DMS79 treated with DMSO at 0.1 percent for 48 hours (cell line): ENCODE measurements at places on chromosomes 5 and 9.

DNA sequence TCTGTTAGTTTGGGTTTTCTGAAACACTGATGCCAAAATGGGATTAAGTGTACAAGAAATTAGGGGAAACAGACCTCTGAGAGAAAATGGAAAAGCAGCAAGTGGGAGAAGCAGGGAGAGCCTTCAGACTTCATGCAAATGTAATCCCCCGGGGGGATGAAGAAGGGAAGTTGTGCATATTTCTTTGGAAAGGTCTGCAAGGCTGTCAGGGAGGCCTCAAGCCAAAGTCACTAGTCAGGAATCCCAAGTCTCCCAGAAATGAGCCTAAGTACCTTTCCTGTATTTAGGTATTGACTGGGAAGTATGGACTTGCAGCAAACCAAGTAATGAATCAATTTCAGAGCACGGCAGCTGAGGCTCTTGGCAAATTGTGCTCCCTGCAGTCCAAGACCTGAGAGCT is 2.2 kb downstream of the FTMT start:
- DNase-seq, result no peak

DNA sequence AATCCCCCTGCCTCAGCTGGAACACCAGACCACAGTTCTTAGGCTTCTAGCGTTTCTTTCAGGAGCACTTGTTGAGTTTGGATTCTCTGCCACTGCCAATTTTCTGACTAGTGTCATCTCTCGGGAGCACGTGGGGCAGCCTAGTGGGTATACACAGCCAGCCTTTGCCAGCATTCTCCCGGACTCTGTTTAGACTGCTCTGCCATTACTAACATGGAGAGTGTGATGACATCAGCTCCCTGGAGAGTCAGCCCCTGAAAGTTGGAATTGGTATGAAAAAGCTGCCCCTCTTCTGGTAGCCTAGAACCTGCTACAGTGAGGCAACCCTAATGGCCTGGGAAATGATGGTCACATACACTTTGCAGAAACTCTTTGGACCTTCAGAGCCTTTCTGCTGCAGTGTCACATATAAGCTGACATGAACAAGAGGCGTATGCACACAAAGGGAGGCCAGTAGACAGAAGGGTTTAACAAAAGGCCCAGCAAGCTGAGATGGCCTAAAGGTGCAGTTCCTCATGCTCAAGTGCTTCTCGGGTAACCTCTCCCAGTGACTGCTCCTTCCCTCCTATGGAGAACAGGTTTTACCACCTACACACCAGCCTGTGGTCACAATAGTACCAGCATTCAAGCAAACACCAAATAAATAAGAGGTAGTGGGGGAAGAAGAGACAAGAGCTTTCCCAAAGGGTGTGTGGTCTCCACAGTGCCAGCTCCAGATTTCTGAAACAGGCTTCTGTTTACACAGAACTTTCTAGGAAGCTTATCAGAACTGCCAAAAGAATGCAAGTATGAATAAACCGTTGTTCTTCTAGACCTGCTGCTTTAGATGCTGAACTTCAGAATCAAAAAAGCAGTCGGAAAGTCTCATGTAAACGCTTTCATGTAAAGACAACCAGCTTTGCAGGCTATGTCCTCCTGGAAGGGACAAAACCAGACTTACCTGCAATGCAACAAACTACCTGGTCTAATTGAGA is 16.5 kb downstream of the SPACA9 start:
- peak; percentile 76 for DNase-seq

- DNase-seq, result peak; percentile 12
These were observed 70.2 kb upstream of the COL5A1 start for GRCh38 chr9:134571326-134571931.

GRCh38 chr5:67160985-67161384 is 35.6 kb downstream of the CD180 start:
- DNase-seq, result no peak

DNA sequence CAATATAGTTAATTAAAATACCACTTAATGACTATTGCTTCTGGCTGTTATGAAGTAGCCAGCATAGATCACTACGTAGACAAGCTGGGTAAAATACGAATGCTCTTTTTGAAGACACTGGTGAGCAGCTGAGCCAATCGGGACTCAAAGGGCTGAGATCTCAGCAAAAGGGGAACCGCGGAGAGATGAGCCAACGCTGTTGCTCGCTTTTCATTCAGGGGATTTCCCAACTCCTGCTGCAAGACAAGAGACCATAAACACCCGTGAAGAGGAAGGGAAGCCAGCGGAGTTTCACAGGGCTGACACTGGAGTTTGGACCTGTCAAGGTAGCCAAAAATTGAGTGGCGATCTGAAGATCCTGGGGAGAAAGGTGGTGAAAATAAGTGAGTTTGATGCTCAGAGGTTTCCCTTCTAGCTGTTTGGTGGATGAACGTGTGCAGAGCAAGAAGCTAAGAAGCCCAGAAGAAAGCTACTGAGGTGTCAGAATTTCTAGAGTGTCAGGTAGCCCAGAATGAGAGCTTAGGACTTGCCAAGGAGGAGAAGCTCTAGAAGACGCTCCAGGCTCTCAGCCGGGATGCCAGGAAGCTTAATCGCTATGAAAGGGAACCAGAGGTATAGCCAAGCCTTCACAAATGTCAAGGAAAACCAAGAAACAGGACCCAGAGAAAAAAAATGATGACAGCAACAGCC is 79.6 kb upstream of the RNU6ATAC start:
- no peak for DNase-seq

DNA sequence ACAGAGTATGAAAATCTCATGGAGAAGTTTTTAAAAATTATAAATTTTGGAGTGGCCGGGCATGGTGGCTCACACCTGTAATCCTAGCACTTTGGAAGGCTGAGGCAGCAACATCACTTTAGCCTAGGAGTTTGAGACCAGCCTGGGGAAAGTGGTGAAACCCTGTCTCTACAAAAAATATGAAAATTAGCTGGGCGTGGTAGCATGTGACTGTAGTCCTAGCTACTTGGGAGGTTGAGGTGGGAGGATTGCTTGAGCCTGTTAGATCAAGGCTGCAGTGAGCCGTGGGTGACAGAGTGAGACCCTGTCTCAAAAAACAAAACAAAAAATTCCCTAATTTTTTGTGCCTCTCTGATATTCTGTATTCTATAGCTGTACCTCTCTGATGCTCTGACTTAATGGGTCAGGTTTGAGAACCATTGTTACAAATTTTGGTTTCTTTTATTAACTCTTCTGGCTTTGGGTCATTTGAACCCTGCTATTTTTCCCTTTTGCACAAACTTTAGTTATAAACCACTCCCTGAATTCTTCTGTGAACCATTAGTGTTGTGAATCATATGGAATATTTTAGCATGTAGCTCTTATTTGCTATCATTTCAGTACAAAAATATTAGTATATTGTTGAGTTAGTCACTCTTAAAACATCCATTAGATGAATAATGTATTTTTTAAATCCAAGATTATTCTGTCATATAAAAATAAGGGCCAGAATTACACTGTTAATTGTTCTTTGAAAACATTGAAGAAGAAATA is 51.0 kb downstream of the FER start:
- DNase-seq, result no peak

DNA sequence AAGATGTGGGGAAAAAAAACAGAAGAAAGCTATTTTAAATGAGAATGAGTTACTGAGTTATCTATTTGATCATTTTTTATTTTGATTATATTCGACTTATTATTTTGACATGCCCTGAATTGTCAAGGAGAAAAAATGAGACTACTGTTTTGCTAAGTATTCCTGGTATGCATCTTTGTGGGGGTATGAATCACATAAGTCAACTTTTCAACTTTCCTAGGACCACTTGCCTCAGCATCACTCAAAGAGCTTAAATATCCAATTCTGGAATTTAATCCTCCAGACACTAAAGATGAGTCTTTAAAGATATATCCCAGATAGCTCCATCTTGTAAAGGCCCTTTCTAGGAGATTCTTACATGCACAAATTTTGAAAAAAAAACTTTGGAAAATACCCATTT is 17.4 kb upstream of the SPDL1 start:
- DNase-seq, result no peak

- no peak for DNase-seq
These were observed 155.0 kb downstream of the GNAQ start for GRCh38 chr9:77876590-77876989.

DNA sequence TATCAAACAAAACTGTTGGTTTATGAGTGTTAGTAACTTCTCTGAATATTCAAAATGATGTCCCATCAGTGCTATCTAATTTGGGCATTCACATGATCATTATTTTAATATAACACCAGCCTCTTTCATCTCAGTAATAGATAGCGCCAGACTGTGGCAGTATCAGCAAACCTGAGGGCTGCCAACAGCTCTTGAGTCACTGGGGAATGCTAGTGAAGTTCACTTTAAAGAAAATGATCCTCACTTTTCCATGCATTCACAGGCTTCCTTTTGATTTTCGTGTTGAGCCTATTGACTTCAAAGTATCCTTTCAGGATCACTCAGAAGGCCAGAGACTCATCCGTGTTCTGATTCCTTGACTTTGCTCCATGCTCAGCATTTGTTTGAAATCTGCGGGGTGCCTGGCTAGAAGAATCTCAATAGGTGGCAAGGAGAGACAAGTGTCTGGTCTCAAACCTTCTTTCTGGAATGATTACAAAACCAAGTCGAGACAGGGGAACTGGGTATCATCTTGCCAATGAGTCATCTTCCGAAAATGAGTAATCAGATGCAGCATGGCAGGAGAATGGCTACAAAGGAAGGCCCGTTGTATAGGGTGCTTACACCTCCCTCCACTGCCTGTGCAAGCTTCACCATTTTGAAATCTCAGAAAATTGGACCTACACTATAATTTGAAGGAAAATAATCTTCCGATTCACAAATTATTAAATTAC is 509.1 kb downstream of the RASEF start:
- DNase-seq, result no peak

GRCh38 chr5:128483738-128484137 is 54.3 kb downstream of the FBN2 start:
- no peak for DNase-seq

GRCh38 chr9:105457560-105458294 is 9.9 kb downstream of the FSD1L start:
- no peak for DNase-seq

DNA sequence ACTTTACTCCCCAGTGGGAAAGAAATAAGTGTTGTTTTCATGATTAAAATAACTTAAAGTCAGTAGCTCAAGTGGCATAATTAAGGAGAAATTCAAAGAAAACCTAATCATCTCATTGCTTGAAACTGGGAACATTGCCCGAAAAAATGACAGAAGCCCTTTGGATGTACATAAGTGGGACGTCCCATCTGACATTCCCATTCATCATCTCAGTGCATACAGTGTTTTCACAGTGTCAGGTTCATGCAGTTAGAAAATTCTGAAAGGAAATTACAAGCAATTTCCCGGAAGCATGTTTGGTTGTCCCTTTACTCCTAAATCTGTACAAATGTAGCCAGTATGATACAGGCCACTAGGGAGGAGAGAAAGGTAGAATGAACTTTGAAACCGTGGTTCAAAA is 95.6 kb downstream of the ADAMTS16 start:
- DNase-seq, result no peak

- DNase-seq, result no peak
These were observed 500 bp downstream of the URM1 start for GRCh38 chr9:128371630-128372117.

- DNase-seq, result no peak
These were observed 129.7 kb upstream of the VCAN start for GRCh38 chr5:83341815-83342334.

DNA sequence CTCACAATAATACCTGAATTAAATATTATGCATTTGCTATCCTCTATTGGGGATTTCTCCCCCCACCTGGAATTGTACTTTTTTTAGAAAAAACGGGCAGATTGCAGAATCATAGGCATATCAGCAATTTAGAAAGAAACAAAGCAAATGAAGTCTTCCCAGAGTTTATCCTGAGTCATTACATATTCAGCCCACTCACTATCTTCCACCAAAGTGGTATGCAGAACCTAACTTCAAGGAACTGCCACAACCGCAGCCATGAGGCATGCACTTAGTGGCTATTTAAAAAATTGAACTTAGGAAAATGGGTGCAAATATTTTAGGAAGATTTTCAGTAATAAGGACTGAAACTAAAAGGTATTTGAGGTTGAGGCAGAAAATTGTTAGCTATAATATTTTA is 48.6 kb downstream of the UBAP1 start:
- no peak for DNase-seq

- DNase-seq, result peak; percentile 93
These were observed 58.8 kb downstream of the MTRR start for GRCh38 chr5:7927466-7928375.

DNA sequence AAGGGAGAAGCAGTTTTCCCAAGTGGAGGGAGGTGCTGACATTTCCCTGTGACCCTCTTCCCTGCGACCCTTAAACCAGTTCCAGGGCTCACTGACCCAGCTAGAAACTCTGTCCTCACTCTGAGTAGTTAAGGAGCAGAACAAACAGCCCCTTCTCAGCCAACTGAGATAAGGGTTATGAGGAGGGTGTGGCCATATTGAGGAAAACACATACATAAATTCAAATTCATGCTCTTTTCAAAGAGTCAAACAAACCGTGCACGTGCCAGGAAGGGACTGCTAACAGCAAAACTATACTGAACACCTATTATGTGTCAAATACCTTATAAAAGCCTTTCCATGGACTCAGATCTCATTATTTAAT is 4.9 kb upstream of the AKNA start:
- DNase-seq, result no peak

GRCh38 chr9:87670572-87671264 is 55.2 kb upstream of the CTSL start:
- no peak for DNase-seq

DNA sequence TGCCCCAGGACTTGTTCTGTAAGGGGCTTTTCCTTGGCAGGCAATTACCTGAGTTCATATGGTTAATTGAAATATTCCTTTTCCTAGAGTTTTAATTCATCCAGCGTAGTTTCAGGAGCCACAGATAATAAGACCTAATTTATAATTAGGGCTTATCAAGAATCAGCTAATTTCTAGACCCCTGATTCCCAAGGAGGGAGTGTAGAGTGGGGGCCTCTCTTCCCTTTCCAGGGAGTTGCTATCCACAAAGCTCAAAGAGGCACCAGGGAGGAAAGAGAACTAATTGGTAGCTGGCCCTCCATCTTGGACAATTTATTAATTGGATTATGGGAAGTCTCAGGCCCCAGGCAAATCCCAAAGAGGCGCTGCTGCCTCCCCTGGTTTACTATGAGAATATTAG is 75.8 kb upstream of the ZNF618 start:
- no peak for DNase-seq

- no peak for DNase-seq
These were observed 88.0 kb upstream of the MAN2A1 start for GRCh38 chr5:109601736-109602135.
